ENCODE measurements at places on chromosomes 5 and 9.

DNA sequence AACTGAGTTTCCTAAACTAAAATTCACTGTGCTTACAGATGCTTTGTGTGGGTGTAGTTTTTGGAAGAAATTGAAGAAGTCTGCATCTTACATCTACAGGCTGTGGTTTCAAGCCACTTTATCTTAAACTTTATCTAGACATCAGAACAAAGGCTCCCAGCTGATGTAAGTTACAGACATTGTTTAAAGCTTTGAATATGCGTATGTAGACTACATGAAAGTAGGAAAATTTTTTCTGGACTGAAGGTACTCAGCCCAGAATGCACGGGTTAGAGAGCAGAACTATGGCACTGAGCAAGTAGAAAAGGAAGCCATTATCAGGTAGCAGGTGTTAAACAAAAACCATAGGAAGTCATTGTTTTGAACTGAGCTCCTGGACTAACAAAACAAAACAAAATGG, 185.4 kb downstream of the TTC39B start:
- no peak for DNase-seq

- DNase-seq, result no peak
These were observed 64.9 kb upstream of the SHC3 start for GRCh38 chr9:89243296-89244061.

- no peak for DNase-seq
These were observed 13.8 kb downstream of the ZNF608 start for GRCh38 chr5:124732428-124733328.

DNA sequence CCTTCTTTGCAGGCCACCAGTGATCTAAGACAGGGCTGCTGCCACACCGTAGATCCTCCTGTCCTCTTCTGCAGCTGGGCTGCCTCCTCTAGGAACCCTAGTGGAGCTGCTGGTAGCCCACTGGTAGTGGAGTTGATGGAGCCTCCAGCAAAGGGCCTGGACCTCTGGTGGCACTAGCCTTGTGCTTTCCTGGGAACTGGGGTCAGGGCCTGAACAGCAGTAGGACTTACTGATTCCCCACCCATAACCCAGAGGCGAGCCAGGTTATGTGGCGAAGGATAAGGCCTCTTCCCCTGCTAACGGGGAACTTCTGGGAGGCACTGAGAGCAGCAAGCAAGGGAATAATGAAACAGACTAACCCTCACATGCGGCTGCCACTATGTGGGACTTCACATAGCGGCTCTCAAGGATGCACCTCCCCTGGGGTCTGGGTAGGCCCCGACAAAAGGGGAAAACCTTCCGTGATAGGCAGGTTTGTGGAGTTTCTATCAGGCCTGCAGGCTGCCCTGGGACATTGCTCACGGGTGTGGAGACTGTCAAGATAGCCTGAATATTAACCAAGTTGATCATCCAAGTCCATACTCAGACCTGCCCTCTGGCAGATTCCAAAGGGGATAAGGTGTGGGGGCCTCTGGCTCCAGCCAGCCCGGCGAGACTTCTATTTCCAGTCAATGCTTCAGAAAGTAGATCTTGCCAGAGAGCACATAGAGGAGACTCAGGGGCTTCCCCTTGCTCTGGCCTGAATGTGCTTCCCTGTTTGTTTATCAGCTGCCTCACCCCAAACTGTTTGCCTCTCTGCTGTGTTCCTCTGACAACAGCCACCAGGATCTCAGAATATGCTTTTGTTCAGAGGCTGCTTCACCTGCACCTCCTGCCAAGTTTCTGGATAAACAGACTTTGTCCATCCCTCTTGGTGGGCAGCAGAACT, 7.4 kb downstream of the SLC22A4 start:
- DNase-seq, result no peak

GRCh38 chr5:178330791-178331404, 98.3 kb upstream of the PHYKPL start:
- no peak for DNase-seq

Data from kidney capillary endothelial cell (primary cell).